ENCODE measurements at places on chromosomes 7 and 10.

GRCh38 chr10:122404576-122404975, 30.1 kb downstream of the PLEKHA1 start:
- DNase-seq, result no peak

DNA sequence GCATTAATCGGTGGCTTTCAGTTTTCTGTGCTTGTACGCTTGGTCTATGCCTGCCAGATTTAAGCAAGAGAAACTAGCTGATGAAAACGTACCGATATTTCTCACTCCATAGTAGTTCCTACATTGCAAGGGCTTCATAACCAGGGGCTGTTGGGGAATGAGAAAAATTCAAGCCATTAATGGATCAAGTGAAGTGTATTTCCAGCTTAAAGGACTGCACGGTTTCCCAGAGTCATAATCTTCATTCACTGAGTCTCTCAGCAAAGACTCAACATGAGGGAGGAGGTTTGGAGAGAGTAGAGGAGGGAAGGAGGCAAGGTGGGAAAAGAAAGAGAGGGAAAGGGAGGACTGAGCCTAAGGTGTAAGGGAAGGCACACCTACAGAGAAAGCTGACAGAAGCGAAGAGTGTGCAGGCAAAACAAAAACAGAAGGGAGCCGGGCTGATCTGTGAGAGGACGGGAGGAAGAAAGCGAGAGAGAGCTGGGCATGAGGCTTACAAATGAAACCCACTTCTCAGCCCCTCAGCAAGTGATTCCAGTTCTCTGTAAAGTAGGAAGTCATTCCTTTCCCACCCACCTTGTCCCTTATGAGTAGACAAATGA, 625 bp downstream of the GIMAP2 start:
- DNase-seq, result no peak

- DNase-seq, result no peak
Measured at GRCh38 chr7:83429493-83429892, 219.4 kb downstream of the SEMA3E start.

DNA sequence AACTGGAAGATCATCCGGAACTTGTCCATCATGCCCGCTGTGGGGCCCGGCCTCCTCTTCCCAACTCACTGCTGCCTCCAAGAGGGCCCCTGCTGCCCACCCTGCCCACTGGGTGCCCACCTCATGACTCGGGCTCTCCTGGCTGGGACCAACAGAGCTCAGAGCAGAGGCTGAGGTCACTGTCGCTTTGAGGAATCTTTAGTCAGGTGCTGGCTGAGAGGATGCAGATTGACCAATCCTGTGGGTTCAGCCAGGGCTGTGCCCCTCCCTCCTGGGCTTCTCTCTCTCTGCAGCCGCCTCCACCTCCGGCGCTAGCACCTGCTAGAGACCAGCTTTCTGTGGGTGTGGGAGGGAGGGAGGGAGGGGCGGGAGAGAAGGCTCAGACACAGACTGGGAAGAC, at the start of gene CALHM1:
CALHM1 (minus strand) TSS at position 181 of the 400 bp plus-strand sequence; CDS start at position 32, 149 bp downstream.
- no peak for DNase-seq

DNA sequence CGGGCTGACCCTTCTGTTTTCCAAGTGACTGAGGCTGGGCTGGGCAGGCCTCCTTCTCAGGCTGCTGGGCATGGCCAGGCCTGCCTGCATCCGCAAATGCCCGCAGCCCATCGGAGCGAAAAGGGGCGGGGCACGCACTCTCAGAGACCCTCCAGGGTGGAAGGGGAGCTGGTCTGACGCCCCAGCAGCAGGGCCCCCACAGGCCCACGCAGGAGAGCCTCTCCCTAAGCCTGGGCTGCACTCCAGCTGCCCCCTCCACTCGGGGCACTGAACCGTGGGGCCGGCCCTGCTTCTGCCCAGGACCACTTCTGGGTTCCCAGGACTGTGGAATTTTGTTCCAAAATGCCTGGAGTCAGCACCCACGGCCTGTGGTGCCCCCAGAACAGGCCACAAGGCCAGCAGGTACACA, 9.3 kb downstream of the ADAP1 start:
- no peak for DNase-seq

- no peak for DNase-seq
Measured at GRCh38 chr7:95427166-95427565, 7.7 kb downstream of the PON2 start.

GRCh38 chr10:127878475-127879055, 14.2 kb downstream of the CLRN3 start:
- DNase-seq, result no peak

DNA sequence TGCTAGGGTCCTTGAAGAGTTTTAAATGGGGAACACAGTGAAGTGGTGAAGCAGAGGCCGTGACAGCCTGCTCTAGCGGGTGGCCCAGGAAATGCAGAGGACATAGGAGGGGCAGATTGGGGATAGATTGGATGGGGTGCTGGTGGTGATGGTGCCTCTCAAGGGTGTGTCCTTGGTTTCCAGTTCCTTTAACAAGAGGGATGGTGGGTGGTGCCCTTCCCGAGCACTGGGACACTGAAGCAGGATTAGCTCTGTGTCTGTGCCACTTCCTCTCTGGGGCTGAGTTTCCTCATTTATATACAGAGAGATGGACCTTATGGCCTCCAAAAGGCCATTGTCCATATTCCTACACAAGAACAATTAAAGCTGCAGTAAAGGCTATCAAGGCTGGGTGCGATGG, 285.5 kb downstream of the TCF7L2 start:
- no peak for DNase-seq

- DNase-seq, result no peak
Measured at GRCh38 chr10:90269699-90270098, 568.3 kb downstream of the KIF20B start.

DNA sequence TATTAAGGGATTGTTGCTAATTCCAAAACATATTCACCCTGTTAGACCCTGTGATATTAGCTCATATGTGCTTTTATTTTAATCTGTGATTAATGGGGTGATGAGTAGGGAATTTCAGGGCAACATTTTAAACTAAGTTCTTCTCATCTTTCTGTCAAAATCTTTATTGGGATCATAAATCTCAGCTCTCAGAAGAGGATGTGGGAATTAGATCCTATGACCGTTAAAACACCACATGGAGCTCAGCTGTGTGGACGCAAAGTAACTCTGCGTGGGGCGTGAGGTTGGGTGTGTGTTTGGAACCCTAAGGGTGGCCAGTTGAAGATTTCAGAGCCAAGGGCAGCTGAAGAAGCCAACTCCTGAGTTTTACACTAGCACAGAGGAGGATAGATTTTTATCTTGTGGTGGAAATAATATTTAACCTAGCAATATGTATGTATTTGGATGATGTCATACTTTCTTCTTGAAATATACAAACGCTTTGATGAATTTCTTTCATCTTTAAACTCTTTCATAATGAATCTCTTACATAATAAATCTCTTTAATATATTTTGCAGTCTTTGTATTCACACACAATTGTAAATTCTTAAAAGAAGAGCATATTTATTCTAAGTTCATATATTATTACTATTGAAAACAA, 64.4 kb downstream of the EPDR1 start:
- no peak for DNase-seq

DNA sequence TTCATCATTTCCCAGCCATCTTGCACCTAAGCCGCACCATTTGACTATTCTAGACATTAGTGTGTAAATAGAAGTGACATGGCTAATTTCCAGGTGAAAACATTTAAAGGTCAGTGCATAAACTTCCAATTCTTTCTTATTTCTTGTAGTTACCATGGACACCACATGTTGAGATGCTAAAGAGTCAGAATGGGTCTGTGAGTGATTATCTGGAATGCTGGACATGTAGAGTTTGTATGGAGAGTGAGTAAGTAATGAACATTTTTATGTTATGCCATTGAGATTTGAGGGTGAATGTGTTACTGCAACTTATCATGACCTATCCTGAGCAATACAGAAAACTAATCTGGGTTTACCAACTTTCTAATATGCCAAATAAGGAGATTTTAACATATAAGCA, 60.4 kb downstream of the MEOX2 start:
- DNase-seq, result no peak

GRCh38 chr7:141960687-141961422, 12.7 kb downstream of the TAS2R38 start:
- DNase-seq, result no peak

Data from A549 (cell line).